ENCODE measurements at places on chromosomes 3 and 15.

GRCh38 chr3:184426691-184427141 lies 46.9 kb downstream of the CHRD start:
- DNase-seq, result no peak

GRCh38 chr15:40320931-40321371 lies 2.5 kb upstream of the INAFM2 start:
- DNase-seq, result peak; percentile 37

DNA sequence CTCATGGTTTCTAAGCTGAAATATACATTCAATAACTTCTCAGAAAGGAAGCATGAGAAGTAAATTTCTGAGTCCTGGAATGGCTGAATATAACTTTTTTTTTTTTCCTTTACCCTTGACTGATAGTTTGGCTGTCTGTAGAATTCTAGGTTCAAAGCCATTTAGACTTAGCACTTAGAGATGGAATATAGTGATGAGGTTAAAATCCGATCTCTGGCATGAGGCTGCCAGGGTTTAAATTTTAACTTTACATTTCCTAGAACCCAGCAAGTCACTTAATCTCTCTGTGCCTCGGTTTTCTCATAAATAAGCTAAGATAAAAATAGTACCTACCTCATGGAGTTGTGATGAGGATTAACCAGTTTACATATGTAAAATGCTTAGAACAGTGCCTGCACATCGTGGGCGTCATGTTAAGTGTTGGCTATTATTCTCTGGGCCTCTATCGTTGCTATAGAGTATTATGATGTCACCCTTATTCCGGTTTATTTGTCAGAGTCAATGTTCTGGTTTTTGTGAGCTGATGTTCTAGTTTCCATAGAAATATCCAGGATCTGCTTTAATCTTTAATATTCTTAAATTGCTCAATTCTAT lies 199.8 kb upstream of the TLE3 start:
- DNase-seq, result no peak

- no peak for DNase-seq
Measured at GRCh38 chr15:34109797-34110663, 8.1 kb downstream of the PGBD4 start.

DNA sequence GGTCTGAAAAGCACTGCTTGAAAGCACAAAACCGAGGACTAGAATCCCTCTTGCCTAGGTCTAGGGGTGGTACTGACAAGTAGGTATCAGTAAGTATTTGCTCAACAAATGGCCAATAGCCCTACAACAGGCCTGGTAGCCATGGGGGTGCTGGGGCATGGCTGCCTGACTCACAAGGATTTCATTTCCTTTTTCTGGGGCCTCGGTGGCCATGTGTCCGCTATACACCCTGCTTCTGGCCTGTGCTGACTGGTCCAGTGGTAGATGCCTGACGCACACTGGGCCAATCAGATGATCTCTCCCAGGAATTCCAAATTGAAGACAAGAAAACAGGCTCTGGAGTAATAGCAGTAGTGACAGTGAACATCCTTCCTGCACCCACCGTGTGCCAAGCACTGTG lies 29.4 kb downstream of the MELTF start:
- no peak for DNase-seq

DNA sequence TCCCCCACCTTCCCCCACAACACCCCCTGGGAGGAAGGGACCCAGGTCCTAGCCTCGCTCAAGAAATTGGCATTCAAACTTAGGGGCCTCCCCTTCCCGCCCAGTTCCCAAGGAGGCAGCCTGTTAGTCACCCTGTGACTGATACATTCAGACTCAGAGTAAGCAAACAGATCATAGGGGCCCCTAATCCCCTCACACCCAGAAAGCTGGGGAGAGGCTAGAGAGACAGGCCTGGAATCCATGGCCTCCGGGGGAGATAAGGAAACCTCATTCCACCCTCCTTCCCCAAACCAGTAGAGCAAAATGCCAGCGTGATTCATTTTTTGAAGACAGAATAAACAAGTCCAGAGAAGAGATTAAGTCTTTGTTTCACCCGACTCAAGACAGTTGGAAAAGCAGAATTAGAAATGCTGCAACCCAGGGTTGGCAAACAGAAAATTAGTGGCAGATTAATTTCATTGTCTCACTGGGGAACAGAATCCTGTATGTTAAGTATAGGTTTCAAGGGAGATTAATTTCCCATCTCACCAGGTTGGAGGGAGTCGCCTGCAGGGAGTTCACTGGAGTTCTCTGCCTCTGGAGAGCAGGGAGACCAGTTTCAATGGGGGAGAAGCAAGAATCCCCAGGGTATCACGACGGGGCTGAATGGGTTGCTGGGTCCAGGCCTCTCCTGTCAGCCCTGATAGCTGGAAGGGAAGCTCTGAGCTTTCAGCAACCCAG lies 268.3 kb downstream of the UACA start:
- DNase-seq, result no peak

- DNase-seq, result no peak
Measured at GRCh38 chr3:37627951-37628620, 233.6 kb upstream of the CTDSPL start.

DNA sequence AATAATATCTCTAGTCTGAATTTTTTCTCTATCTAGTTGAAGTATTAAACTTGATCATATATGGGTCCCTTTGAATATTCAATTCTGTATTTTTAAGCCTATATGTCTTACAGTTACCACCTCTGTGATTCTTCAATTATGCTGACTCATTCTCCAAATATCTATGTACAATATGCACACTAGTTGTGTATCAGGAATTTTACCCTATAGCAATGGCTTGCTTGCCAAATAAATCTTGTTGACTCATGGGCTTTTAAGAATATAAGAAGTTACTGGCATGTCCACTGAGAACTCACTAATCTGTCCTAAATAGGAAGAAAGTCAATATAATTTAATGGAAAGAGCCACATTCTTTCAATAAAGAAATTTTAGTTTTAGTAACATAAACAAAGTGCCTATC lies 656.3 kb downstream of the RBMS3 start:
- DNase-seq, result no peak

GRCh38 chr3:168312984-168313383 lies 217.3 kb upstream of the GOLIM4 start:
- DNase-seq, result no peak

- DNase-seq, result no peak
Measured at GRCh38 chr15:42621996-42622925, 46.9 kb downstream of the STARD9 start.

GRCh38 chr3:16357186-16358121 lies 92.4 kb downstream of the OXNAD1 start:
- no peak for DNase-seq

DNA sequence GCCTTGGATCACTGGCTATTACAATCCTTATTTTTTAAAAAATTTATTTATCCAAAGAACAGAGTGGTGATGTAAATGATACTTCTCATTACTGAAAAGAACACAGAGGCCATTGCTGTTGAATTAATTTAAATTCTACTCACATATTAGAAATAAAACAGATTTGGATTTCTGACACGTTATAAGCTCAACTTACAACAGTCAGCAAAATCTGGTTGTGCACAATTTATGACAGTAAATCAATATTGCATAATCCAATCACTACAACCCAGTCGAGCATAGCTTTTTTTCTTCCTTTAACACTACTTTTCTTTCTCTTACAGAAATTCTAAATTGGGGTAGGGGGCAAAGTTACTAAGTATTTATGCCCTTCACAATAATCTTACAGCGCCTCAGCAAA lies 17.3 kb upstream of the HGD start:
- no peak for DNase-seq

- DNase-seq, result no peak
Measured at GRCh38 chr3:194768586-194768985, 82.9 kb downstream of the FAM43A start.

DNA sequence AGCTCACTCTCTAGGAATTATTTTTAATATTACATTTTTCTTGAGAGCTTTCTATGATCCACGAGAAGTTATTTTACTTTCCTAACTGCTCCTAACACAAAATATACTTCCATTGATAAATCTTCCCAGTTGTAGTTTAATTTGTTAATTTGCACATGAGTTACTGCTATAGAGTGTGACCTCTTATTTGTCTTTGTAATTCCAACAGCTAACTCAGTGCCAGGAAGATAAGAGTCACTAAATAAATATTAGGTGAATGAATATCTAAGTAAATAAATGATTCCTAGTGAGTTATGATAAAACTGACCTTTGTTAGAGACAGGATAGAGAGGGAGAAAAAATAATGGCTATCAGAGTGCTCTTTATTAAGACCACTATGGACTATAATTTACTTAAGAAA lies 319.9 kb downstream of the NAALADL2 start:
- DNase-seq, result no peak

- no peak for DNase-seq
Measured at GRCh38 chr3:54344601-54345231, 222.4 kb downstream of the CACNA2D3 start.

DNA sequence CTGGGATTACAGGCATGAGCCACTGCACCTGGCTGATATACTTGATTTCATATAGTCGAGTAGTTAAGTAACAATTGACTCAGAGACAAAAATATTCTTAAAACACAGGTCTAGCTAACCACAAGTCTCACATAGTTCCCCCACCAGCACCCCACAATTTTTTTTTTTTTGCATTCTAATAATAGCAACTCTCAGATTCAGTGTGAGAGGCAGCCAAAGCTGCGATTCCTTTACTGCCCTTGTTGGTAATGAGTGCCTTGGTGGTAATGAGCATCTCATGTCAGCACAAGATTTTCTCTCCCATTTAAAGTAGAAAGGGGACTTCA lies 72.5 kb downstream of the WWTR1 start:
- DNase-seq, result no peak

GRCh38 chr15:51750792-51751696 lies at the start of gene TMOD2:
TSS of gene TMOD2 (plus strand) at chr15:51751597. CDS start at chr15:51766442, 14,845 bp downstream.
- DNase-seq, result no peak

GRCh38 chr15:74045184-74045583 lies 37.2 kb downstream of the GOLGA6A start:
- no peak for DNase-seq

DNA sequence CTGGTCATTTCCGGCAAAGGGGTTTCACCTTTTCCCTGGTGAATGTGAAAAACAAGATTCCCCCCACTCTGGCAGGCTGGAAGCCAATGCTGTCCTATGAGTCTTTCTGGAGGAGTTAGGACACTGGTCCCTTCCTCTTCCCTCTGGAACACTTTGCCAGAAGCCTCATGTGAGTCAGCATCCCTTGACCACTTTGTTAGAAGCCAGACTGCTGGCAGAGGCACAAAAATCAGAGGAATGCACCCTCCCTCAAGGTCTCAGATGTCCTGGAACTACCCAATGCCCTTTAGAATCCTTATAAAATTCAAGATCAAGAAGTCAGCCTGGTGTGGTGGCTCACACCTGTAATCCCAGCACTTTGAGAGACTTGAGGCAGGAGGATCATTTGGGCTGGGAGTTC lies 26.6 kb downstream of the ITGB5 start:
- DNase-seq, result no peak

DNA sequence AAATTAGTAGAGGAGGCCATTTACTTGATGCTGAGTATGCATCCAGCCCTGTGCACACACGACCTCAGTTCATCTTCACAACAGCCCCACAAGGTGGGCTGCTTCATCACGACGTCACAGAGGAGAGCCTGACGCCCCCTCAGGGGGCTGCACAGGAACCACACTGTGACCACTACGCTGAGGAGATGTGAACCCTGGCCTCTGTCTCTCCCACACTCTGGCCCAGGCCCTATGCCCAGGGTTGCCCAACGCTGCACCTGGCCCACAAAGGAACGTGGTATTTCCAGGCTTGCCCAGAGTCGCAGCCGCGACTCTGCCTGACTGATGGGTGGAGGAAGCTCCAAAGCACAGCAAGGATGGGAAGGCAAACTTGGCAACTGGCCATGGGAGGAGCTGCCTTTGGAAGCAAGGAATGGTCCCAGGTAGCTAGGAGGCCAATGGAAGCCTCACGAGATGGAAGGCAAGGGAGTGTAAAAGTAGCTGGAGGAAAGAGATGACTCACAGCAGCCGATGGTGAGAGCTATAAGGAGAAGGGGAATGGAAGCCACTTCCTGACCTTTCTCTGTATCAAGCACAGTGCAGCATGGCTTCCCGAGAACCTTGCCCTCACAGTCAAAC lies 226.0 kb downstream of the KLF13 start:
- DNase-seq, result no peak

DNA sequence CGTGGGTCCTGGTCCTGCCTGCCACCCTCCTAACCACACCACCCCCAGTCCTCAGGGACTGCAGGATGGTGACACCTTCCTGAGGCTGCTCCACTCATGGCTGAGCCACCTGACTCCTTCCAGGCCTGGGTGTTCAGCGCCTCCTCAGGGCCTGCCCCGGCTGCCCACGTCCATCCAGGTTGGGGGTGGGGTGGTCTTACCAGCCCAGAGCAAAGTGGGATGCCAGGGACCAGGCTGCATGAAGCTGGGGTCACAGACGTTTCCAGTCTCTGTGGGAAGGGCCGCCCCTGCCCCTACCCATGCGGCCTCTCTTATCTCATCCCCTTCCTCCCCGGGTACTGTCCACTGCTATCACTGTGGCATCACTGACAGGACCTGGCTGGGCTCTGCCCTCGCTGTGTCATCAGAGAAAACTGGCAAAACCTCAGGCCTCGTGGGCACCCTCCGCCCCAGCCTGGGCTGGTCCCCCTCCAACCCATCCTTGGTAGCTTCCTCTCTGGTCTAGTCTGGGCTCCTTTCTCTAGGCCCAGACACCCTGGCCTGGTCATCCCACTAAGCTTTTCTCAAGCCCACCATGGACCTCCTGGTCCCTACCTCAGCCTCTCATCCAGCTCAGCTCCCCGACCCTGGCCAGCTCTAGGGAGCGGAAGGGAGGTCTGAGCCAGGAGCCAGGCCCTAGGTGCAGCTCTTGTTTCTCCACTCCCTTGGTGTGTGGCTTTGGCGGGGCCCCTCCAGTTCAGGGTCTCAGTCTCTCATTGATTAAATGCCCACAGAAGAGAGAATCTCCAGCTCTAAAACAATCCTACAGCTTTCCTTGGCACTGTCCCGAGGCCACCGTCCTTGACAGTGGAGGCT lies 32.9 kb downstream of the WNT7A start:
- DNase-seq, result no peak

DNA sequence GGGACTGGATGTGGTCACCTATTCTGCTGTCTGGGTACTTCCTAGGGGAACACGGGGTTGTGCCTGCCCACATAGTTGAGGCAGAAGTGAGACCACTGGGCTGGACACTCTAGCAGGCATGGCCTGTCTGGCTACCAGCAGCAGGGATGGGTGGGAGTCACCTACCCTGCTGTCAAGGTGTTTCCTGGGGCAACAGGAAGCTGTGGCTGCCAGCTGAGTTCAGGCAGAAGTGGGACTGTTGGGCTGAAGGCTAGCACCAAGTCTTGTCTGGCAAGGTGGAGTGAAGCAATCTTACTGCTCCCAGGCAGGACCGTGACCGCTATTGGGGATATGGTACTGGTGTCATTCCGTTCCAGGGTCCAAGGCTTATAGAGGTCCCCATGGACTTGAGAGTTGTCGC lies 20.3 kb upstream of the ZDHHC23 start:
- no peak for DNase-seq

DNA sequence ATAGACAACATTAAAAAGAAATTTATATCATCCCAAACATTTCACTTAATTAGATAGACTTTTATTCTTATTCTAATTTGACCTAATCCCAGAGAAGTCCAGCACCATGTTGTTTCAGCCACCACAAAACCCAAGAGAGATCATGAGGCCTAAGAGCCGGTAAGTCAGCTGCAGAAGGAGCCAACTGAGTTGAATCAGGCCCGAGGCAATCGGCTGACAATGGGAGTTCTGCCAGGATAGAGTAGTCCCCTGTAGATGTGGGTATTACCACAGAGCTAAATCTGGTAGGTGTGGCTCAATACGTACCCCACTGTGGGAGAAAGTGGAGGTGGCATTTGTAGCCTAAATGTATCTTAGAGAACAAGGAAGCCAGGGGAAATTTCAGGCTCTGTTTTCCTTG lies 49.7 kb upstream of the UMPS start:
- no peak for DNase-seq

Measured in NCI-H1694 (cell line).